ENCODE measurements at places on chromosomes 2 and 18. TPM values are rescaled to one million over a fixed set of nuclear protein-coding genes. Genes with fewer than 3 reads are reported as not detected.

GRCh38 chr2:38167968-38168350, 92.0 kb upstream of the CYP1B1 start:
- DNase-seq: no peak

- no peak for DNase-seq
These were observed 56.3 kb downstream of the GREB1L start for GRCh38 chr18:21298351-21298750.

DNA sequence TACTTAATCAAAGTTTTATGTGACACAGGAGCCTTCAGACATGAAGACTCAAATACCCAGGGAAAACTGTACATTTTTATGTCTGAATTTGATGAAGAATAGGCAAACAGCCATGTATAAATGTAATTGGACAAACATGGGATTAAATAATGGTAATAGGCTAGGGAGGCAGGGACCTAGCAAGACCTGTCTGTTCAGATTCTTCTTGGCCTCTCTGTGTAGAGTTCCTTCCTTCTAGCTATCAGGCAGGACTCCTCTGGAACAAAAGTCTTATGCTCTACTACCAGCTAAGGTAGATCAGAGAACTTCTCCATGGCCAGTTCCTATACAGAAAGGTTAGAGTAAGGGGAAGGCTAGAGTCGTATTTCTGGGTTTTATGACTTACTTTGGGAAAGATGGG, 9.5 kb upstream of the PARD3B start:
- DNase-seq: no peak

DNA sequence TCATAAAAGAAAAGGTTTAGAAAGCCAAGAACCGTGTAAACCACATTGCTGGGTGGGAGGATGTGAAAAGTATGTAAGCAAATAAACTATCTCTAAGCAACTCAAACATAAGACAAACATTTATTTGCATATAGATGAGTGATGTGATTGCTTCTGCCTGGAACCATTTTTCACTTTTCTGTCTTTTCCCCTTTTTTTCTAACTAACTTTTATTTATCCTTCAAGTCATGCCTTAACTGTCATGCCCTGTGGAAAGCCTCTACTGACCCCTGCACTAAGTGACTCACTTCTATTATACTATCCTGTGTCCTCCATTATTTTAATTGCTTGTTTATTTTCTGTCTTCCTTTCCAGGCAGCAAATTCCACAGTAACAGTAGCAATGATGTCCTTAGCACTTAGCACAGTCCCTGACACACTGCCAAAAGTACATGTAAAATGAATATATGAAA, 87.5 kb upstream of the CTAGE1 start:
- DNase-seq: no peak

DNA sequence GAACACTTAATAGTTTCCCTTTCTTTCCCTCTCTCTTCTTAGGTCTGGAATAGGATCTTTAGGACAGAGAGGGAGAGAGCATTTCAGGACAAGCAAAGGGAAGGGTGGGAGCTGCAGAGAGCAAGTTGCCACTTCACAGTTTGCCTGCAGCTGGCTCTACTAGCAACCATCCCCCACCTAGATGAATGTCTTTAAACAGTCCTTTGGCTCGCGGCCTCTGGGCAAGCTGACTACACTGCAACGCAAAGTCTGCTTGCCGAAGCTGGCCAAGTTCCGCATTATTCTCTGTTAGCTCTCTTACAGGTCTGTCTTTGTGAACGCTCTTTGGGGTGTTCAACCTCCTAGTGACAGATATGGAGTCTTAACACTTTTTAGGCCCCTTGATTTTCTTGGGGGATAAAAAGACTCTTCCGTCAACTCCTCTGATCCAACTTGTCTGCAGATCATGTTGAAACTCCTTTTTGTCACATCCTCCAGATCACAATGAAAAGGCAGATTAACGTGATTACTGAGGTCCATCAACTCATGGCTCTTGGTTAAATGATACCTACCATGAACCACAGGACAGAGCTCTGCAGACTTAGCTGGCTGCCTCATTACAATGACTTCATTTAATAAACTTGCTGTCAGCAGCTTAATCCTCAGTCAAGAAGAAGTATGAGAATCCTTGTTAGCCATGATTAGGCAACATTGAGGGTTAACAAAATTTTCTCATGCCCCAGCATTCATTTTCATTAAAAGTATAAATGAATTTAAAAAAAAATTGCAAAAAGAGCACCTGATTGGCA, 74.6 kb downstream of the SLC4A3 start:
- no peak for DNase-seq

SKOR2 gene
- total RNA-seq: not detected

DNAH7 gene
- 0.98 TPM for total RNA-seq

IL1R2 gene
- 17.0 TPM for total RNA-seq

AQP12B gene
- not detected for total RNA-seq
